ENCODE measurements at places on chromosomes 13 and 19. TPM values are rescaled to one million over a fixed set of nuclear protein-coding genes. Genes with fewer than 3 reads are reported as not detected.

Gene SLITRK5
- 9.6 TPM for total RNA-seq

Gene PSG5
- total RNA-seq: not detected

Gene SPRY2
- total RNA-seq: 85.8 TPM

Gene ACP7
- 1.8 TPM for total RNA-seq

Gene ERICH4
- not detected for total RNA-seq

Gene RXFP2
- total RNA-seq: 1.0 TPM

Gene DUXA
- total RNA-seq: not detected

Gene MYO16
- total RNA-seq: not detected
